ENCODE measurements at places on chromosomes 3 and 15.

DNA sequence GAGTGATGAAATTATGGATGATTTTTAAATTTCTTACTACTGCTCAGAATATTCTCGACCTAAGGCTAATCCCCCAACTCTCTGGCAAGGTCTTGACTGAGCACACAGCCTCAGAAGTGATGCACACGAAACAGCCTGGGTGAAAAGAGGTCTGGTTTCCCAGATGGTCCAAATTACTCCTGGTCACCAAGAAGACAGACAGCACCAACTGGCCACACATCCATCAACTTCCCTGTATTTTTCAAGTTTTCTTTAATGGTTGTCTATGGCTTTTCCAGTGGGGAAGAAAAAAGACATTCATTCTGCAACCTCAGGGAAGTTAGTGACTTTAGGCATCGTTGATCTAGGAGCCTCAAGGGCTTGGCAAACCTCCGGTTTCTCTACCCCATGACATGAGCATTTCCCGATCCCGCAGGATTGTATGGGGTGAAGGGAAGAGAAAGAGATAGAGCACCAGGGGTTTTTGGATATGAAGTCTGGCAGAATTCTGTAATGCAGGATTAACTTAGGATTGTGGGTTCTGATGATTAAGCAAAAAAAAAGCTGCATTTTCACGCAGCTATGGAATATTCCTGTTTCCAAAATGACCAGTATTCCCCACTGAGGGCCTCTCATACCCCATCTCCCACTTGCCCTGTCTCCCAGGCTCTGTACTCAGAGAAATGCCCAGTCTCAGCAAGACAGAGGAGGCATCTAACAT lies 62.2 kb downstream of the UMPS start:
- no peak for DNase-seq

DNA sequence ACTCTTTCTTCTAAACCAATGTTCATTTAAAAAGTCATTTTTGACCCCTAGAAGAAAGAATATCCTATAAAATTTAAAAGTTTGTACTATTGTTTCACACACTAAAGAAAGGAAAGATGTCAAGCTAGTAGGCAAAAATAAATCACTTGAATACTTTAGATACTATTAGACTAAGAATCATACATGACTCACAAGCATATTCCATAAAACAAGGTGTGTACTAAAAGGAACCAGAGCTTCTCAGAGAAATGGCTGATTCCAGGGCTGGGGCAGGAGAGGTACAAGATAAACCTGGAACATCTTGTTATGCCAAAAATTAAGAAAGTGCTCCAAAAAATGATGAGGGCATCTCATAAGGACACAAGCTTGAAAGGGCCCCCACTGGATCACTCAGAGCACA lies 8.7 kb downstream of the DLG1 start:
- no peak for DNase-seq

GRCh38 chr3:168693870-168694269 lies 598.1 kb upstream of the GOLIM4 start:
- DNase-seq = no peak

- DNase-seq = no peak
These were observed 40.3 kb upstream of the TSC22D2 start for GRCh38 chr3:150367757-150368156.

Measured in stimulated activated CD8-positive, alpha-beta memory T cell treated with anti-CD3 and anti-CD28 coated beads, Interleukin-2, amount 100 ng/mL, for 1 hour (primary cell).